ENCODE measurements at places on chromosomes 16 and 17.

GRCh38 chr16:13939821-13940220, 19.9 kb downstream of the ERCC4 start:
- no peak for DNase-seq

GRCh38 chr17:21039839-21040575, 2.8 kb downstream of the USP22 start:
- DNase-seq, result no peak

GRCh38 chr16:58377932-58378331, 14.3 kb upstream of the GINS3 start:
- DNase-seq, result no peak

DNA sequence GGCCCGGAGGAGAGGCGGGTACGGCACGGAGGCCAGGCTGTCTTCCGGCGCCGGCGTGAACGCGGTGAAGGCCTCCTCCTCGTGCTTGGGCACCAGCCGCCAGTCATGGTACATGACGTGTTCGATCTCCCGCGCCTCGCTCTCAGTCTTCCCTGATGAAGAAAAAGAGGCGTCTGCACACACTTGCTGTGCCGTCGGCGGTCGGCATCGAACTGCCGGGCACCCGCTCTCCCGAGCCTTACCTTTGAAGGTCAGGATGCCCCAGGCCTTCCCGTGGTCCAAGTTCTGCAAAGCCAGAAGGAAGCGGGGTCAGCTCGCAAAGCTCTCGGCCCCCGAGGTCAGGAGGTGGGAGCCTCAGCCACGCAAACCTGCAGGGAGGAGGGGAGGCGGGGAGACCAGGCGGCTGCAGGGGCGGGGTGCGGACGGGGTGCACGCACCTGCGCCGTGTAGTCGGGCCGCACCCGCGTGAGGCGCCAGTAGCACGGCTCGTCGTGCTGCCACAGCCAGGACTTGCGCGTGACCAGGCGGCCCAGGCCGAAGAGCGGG, at the start of gene EME2:
Gene EME2, plus strand, starts transcription at position 449 of the 546 bp plus-strand sequence. CDS start 418 bp downstream, outside the sequence.
- DNase-seq, result no peak

Measured in spinal cord (tissue), 10 donors.